ENCODE measurements at places on chromosomes 13 and 19. TPM values are rescaled to one million over a fixed set of nuclear protein-coding genes. Genes with fewer than 3 reads are reported as not detected.
A peak's percentile ranks its signal among the peaks of the same experiment; 100 is the strongest.

GRCh38 chr19:18274781-18275356 lies 617 bp upstream of the IQCN start:
- peak; percentile 95 for DNase-seq

DNA sequence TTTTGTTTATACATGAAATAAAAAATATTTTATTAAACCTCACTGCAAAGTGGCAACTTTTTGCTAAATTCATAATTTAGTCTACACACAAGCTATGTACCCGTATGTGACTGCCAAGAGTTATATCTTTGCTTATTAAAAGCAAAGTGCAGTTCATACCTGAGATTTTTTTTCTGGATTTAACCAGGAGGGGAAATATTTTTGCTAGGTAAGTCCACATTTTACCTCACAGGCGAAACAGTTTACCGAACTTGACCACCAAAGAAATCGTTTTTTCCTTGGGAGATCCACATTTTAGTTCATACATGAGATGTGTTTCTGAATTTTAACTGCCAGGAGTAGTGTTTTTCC lies 12.2 kb upstream of the JSRP1 start:
- DNase-seq: no peak

GRCh38 chr19:38542040-38542439 lies 75.7 kb downstream of the MAP4K1 start:
- DNase-seq: no peak

DNA sequence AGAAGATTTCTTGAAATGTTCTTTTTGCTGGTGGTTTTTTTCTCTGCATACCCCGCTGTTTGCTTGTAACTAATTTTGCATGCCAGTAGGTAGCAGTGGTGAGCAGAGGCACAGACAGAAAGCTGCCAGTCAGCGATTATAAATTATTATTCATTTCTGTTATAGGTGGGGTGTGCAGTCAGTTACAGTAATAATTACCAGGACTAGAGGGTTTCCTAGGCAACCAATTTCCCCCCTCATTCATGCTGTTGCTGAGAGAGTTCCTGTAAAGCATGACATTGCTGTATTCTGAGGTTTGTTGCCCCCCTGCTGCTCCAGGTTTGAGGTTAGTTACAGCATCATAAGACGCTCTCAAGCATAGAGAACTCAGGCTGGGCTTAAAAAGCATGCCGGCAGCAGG lies 104.5 kb downstream of the URI1 start:
- DNase-seq: no peak

DNA sequence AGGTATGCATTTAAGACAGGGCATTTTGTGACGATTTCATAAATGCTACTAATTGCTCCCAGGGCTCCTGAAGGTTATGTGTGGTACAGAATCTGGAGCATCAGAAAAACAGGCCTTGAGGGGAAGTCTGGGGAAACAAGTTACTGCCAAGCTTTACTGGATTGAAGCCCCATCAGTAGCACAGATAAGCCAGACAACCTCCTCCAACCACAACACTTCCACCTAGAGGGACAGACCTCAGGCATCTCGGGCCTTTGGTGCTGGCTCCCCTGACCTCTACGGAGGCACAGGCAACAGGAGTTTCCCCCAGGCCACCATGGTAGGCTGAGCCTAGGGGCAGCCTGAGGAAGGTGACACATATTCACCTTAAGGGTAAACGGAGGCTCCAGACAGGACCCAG lies 54.1 kb downstream of the ABCC4 start:
- DNase-seq: no peak

GRCh38 chr13:23796551-23796950 lies 92.6 kb downstream of the MIPEP start:
- peak; percentile 9 for DNase-seq

- no peak for DNase-seq
Measured at GRCh38 chr19:18856385-18857126, 24.8 kb downstream of the UPF1 start.

DNA sequence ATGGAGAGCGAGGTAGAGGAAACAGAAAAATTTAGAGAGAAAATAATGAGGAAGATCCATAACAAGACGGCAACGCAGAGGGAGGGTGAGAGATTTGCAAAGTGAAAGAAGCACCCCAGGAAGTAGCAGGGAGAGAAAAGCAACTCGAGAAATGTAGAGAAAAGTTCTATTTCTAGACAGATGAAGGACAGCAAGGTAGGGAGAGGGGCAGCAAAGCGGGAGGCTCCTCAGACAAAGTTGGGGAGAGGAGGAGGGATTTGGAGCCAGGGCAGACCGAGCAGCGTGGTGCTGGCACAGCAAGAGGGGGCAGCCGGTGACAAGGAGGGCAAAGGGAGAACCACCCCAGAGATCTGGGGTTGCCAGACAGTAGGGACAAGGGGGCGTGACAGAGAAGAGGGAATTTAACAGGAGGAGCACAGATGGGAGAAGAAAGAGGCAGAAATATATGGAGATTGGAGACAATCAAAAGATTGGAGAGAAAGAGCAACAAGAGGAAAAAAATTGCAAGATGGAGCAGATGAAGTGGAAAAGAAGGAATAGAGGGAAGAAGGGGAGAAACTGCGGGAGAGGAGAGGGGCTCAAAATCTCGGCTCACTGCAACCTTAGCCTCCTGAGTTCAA lies 989 bp downstream of the ZNF766 start:
- peak; percentile 28 for DNase-seq

GRCh38 chr19:31991984-31992655 lies 353.3 kb upstream of the ZNF507 start:
- DNase-seq: no peak

- DNase-seq: no peak
Measured at GRCh38 chr13:71704656-71705055, 162.3 kb downstream of the DACH1 start.

The ZNF749 gene
- total RNA-seq: 16.2 TPM

The LHB gene
- 0.60 TPM for total RNA-seq

The LRRC63 gene
- not detected for total RNA-seq
